Suprapubic skin (tissue), 4 donors: ENCODE measurements at places on chromosomes 7 and 10.
A peak's percentile ranks its signal among the peaks of the same experiment; 100 is the strongest.

- DNase-seq: no peak
These were observed 97.4 kb upstream of the PDCD4 start for GRCh38 chr10:110774069-110775019.

DNA sequence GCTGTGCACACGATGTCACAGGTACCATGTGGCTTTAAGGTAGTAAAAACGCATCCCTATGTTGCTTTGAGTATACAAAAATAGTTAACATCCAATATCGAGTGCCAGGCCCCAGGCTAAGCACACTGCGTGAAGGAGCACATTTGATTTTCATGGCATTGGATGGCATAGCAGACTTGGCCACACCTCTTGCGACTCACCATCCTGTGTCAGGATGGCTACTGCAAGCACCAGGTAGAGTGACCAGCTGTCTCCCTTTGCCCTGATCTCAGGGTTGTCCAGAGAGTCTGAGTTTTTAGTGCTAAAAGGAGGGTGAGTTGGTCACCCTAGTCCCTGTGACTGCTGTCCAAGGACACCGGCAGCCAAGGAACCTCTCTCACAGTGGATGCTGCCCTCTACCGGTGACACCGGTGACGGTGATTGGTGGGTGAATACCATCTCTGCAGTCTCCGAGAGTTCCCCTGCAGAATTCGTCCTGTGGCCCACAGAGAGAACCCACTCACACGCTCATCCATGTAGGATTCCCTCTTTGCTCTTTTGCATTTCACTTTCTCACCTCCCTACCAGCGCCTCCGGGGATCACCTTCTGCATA is 76.1 kb downstream of the BICC1 start:
- no peak for DNase-seq

DNA sequence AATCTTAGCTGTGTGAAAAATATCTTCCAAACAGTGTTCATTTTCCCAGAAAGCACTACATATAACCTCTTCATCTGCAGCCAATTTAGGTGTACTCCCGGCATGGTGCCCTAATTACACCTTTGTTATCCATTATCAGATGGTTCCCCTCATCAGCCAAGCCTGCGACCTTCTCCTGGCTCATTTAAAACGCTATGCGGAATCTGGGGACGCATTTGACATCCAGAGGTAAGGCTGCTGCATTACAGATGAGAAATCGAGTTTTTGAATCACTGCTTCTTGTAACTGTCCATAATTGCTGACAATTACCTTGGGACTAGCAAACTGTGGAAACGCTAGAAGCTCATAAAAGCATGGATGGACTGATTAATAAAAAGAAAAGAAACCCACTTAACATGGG is 109.5 kb downstream of the PARP12 start:
- no peak for DNase-seq

- DNase-seq: no peak
These were observed 228.7 kb downstream of the SKIDA1 start for GRCh38 chr10:21296575-21297355.

DNA sequence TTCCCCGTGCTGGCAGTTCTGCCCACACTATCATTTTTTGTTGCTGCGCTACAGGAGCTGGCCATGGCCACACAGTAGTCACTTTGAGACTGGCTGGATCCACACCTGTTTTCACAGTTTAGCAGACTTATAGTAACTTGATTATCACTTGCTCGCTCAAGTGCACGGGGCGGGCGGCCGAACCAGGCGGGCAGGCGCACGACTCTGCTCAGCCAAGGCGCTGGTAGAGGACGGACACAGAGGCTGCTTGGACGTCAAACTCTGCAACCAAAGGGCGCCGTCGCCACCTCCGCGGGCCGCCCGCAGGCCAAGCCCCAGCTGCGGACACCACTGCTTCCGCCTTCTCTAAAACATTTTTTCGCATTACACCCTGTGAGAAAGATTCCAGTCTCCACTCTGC is 38.4 kb upstream of the PHYHIPL start:
- no peak for DNase-seq

DNA sequence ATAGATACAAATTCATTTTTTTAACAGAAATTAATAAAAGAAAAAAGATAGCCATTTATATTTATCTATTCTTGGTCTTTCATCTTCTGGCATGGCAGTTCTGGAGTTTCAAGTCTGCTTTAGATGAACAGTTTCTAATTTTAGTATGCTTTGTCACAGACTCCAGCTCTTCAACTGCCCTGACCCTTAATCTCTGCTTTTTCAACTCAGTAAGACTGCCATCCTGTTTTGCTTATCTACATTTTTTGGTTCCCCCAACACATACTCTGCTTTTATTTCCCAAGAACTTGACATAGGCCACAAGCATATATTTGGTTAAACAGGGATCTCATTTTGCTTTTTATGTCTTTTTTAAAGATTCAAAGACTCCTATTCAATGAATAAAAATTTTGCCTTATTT is 309.3 kb upstream of the KCND2 start:
- DNase-seq: no peak

DNA sequence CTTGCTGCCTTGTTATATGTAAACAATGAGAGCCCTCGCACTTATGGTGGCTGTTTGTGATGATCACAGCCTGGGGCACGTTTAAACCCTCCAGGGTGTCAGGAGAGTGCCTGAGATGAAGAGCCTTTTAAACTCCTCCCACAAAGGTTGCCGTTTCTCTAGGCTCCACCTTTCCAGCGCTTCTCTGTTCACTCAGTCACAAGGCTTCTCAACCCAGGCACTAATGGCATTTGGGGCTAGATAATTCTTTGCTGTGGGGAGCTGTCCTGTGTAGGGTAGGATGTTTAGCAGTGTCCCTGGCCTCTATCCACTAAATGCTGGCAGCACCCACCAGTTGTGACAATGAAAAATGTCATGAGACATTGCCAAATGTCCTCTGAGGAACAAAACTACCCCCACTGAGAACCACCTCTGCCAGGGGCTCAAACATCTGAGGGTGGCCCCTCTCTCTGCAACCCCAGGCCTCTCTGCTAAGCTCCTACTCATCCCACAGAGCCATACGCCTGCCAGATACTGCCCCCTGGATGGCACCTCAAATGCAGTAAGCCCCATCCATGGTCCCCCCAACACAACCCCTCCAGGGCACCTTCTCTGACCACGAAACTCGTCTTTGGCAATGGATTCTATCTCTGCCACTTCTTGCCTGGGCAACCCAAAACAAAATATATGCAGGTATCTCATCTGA is 144.3 kb upstream of the ZMIZ1 start:
- no peak for DNase-seq

DNA sequence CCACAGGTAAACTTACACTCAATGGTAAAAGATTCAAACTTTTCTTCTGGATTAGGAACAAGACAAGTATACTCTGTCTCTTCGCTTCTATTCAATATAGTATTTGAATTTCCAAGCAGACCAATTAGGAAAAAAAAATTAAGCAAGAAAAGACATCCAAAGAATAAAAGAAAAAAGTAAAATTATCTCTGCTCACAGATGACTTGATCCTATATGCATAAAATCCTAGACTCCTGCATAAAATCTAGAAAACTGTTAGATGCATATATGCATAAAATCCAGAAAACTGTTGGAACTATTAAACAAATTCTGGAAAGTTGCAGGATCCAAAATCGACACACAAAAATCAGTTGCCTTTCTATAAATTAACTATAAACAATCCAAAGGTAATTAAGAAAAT is at the start of gene OR13A1:
OR13A1 (minus strand) TSS at position 101 of the 400 bp plus-strand sequence. CDS start 11,186 bp downstream, outside the sequence.
- no peak for DNase-seq

GRCh38 chr7:46933596-46933995 is 648.3 kb downstream of the TNS3 start:
- no peak for DNase-seq

GRCh38 chr10:113965077-113965476 is 78.6 kb upstream of the ADRB1 start:
- DNase-seq: no peak

GRCh38 chr10:43667317-43667731 is 18.6 kb upstream of the ZNF32 start:
- no peak for DNase-seq

- DNase-seq: no peak
These were observed 2.1 kb downstream of the CNNM2 start for GRCh38 chr10:102919992-102920739.

DNA sequence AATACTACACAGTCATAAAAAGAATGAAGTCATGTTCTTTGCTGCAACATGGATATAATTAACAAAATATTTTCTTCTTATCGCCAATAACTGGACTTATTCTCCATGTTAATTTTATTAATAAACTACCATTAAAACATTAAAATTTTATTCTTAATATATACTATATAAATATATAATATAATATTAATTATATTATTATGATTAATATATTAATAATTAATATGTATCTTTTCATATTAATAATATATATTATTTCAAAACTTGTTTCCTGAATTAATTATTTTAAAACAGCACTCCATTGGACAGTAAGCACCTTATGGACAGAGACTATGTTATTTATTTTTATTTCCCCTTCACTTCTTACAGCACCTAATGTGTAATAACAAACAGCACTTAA is 182.8 kb downstream of the ARL4A start:
- DNase-seq: no peak

DNA sequence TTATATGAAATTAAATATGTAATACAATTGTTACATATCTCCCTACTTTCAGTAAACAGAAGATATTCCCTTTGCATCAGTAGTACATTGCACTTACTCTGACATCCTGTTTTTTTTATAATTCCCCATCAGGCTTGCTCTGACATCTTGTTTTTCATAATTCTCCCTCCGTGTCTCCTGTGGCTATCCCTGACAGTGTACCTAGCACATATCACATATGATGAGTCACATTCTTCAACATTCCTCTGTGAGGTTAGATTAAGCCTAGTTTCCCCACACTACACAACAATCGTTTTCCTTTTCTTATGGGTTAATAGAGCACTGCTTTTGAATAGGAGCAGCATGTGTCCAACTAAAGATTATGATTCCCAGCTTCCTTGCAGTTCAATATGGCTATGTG is 250.6 kb upstream of the NPVF start:
- DNase-seq: no peak

- no peak for DNase-seq
These were observed 731.6 kb upstream of the ANKRD30A start for GRCh38 chr10:36393801-36394200.

GRCh38 chr10:119233123-119233820 is 25.9 kb downstream of the GRK5 start:
- no peak for DNase-seq

GRCh38 chr7:34155220-34155908 is 250.0 kb downstream of the BMPER start:
- peak; percentile 70 for DNase-seq

DNA sequence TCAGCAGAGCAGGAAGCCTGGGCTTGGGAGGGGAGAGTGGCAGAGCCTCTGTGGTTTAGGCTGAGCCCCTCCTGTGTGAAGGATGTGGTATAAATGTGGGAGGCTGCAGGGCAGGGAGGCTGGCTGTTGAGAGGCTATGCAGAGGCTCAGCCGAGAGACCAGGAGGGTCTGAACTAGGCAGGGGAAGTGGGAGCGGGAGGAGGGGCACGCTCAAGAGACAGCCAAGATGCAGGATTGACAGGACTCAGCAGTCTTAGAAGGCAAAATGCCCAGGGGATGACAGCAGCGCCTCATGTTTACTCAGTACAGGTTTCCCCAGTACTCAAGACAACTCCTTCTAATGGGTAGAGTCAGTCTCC is 24.3 kb downstream of the BTBD16 start:
- no peak for DNase-seq

GRCh38 chr7:70630818-70631457 is 501.0 kb upstream of the GALNT17 start:
- DNase-seq: no peak

- DNase-seq: no peak
These were observed 176.0 kb upstream of the AKR1E2 start for GRCh38 chr10:4649886-4650508.

- DNase-seq: no peak
These were observed 126.9 kb downstream of the CNNM2 start for GRCh38 chr10:103044942-103045489.

DNA sequence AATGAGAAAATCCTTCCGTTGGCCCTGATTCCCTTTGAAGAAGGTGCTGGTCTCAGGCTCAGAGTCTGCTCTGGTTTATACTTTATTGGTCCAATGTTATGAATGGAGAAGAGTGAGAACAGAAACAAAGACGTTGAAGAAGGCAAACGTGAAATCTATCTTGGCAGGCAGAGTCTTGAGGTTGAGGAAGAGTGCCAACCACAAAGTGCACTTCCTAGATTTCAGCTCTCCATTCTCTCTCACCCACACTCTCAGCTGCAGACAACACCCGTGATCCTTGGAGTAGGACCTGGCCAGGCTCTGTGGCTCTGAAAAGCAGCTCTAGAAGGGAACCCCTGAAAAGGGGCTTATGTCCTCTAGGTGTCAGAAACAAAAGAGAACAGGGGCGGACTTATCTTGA is 128.9 kb upstream of the PLXNA4 start:
- DNase-seq: no peak

DNA sequence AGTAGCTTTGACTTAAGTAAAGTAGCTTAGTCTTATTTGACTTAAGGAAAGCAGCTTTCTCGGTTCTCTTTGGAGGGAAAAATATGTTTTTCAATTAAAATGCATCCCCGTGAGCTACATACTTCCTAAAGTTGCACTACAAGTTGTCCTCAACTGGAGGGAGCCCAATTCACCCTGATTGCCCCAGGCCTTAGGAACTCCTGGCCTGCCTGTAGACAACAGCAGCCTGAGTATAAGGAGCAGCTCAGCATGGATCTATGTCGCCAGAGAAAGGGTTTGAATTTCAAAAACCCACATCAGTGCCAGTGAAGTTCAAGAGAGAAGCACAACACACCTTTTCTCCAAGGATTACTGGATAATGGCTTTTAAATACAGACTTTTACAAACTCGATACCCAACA is 772.0 kb downstream of the TNS3 start:
- no peak for DNase-seq

GRCh38 chr10:22611425-22612115 is 102.8 kb downstream of the PIP4K2A start:
- DNase-seq: no peak

- DNase-seq: no peak
These were observed 261.3 kb upstream of the MEOX2 start for GRCh38 chr7:15947754-15948153.

- no peak for DNase-seq
These were observed 83.9 kb downstream of the CADPS2 start for GRCh38 chr7:122802301-122802751.

- no peak for DNase-seq
These were observed 67.9 kb upstream of the AFAP1L2 start for GRCh38 chr10:114471906-114472876.

- no peak for DNase-seq
These were observed 67.8 kb downstream of the TAF3 start for GRCh38 chr10:7886056-7886455.

- no peak for DNase-seq
These were observed 232.4 kb upstream of the MYO3A start for GRCh38 chr10:25701652-25702051.

GRCh38 chr7:39073432-39073831 is 95.7 kb downstream of the POU6F2 start:
- DNase-seq: no peak

GRCh38 chr7:148026713-148027112 is 563.9 kb upstream of the C7orf33 start:
- no peak for DNase-seq

GRCh38 chr10:130807096-130807495 is 504.4 kb downstream of the TCERG1L start:
- peak; percentile 67 for DNase-seq
